ENCODE measurements at places on chromosomes 1 and 21.

DNA sequence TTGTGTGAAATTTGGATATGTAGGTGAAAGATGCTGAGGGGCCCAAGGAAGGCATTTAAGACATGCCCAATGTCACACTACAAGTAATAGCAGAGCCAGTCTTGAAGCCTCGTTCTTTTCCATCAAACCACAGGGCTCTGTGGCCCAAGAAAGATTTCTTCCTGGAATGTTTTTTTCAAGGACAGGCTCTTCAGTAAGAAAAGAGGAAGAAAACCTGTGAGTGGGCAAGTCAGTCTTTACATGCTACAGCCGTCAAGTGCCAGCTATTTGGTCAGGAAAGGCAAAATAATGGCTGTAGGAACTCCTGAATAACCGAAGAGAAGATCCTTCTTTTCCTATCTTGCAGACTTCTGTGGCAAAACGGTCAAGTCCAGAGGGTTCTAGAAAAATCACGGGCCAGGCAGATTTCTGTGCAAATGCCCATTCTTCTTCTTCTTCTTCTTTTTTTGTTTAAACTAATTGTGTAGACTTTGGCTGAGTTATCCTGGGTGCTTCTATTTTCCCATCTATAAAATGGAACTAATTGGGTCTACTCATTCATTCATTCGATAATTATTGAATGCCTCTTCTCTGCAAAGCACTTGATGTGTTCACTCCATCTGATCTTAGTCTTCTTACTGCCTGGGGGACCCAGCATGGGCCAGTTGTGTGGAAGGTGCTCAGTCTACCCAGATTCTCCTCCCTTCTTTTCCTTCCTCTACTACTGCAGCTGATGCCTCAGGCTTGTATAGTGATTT is 1.9 kb upstream of the ID3 start:
- no peak for DNase-seq

DNA sequence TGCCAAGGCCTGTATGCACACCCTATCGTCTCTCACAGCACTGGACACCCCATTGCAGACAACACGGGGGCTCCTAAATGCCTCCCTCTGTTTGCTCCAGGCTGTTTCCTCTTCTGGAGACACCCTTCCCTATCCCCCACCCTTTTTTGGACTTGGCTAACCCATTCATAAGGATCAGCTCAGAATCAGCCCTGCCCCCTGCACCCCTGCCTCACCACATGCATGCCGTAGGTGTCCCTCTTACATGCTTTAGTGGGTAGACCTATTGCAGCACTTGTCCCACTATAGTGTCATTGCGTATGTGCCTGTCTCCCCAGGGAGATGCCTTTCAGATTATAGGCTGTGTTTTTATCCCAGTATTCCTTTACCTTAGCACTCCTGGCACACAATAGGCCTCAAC is 30.9 kb downstream of the OPTC start:
- no peak for DNase-seq

GRCh38 chr1:205191622-205192021 is 19.9 kb downstream of the DSTYK start:
- DNase-seq = no peak

DNA sequence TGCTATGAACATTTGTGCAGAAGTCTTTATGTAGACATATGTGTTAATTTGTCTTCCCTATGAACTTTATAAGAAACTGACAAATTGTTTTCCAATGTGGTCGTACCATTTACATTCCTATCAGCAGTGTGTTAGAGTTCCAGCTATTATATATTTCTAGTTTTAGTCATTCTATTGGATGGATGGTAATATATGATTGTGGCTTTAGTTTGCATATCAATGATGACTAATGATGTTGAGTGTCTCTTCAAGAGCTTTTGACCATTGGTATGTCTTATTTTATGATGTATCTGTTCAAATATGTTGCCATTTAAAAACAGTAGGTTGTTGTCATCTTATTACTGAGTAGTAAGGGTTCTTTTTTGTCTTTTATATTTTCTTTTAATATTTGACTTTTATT is 16.2 kb upstream of the ZNF326 start:
- no peak for DNase-seq

GRCh38 chr1:46516200-46516950 is 26.7 kb downstream of the DMBX1 start:
- no peak for DNase-seq

DNA sequence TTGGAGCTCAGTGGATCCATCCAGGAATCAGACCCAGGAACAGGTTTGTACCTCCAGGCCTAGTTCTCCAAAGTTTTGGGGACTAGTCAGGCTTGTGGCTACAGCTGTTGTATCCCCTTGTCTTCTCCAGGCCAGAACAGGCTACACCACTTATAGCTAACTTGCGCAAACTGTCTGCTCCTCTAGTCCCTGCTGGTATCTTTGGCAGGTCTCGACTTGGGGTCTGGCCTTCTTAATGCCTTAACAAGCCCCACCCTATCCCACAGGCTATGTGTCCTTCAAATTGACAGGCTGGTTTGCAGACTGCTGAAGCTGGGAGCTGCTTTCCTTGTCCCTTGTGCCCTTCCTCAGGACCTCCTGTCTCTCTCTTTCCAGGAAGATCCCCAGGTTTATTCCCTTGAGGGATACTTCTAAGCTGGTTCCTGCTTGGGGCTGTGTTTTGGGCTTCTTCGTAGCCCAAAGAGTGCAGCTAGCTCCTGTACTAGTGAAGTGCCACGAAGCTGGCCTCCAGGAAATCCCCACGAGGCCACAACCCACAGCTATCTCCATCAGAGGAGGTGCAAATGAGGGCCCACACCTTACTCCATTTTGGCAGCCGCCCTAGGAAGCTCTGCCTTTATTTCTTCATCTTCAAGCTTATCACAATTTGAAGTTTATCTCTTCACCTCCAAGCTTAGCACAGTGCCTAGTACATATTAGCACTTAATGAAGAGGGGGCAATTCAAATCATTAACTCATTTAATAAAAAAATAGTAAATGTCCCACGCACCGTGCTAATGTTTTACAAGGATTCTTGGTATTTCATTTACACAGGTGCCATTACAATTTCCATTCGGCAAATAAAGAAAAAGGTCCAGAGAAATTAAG is 683 bp upstream of the DMAP1 start:
- DNase-seq = no peak

DNA sequence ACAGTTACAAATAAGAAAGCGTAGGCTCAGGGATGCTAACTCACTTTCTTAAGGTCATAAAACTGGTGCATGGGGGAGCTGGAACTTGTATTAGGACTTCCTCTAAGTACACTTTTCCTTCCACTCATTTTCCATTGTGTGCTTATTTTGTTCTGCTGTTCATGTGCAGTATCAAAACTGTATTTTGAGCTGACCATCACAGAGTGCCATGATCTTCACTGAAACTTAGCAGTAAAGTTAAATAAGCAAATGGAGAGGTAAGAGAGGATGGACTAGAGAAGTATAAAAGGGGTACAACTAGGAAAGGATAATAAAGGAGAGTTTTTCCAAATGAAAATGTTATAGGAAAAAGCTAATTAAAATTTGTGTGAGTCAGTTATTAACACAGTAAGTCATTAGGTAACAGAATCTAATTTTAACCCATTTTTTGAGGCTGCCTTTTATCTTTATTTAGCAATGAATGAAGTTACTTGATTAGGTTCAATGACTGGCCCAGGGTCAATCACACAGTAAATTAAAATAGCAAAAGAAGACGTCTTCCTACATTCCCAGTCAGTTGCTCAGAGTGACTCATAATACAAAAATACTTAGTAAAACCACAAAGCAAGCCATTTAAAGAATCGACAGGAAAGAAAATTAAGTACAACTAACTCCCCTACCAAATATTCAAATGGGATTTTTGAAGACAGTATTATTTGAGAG is 165.8 kb upstream of the C1orf105 start:
- DNase-seq = no peak

- no peak for DNase-seq
Observed at GRCh38 chr1:84957966-84958365, 38.9 kb downstream of the MCOLN2 start.

DNA sequence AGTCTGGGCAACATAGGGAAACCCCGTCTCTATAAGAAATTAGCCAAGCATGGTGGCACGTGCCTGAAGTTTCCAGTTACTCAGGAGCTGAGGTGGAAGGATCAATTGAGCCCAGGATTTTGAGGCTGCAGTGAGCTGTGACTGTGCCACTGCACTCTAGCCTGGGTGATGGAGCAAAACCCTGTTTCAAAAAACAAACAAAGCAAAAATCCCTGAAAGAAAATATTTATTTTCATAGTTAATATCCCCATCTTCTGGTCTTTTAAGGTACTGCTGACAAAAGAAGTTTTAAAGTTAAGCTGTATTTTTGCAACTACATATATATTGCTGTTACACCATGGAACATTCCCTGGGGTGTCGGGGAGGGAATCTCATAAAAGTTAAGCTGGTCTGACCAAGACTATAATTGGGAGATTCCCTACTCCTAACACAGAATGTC is 26.0 kb downstream of the VAMP4 start:
- no peak for DNase-seq

- DNase-seq = no peak
Observed at GRCh38 chr1:169060043-169060722, 46.3 kb upstream of the ATP1B1 start.

DNA sequence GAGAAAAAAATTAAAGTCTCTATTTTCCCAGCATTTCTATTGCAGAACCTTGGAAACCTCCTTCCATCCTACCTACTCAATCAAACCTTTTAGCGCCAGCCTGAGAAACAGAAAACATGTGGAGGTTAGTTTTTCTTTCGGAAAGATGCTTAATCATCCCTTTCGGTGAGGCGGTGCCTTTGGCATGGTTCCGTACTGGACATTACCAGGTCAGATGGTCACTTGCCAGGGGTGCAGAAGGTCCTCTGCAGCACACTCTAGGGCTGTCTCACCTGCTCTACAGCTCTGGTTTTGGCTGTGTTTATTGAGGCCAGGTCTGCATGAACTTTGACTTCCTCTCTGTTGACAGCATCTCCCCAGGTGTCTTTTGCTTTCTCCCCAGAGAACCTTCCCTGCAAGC is 121.5 kb downstream of the PLD5 start:
- no peak for DNase-seq

DNA sequence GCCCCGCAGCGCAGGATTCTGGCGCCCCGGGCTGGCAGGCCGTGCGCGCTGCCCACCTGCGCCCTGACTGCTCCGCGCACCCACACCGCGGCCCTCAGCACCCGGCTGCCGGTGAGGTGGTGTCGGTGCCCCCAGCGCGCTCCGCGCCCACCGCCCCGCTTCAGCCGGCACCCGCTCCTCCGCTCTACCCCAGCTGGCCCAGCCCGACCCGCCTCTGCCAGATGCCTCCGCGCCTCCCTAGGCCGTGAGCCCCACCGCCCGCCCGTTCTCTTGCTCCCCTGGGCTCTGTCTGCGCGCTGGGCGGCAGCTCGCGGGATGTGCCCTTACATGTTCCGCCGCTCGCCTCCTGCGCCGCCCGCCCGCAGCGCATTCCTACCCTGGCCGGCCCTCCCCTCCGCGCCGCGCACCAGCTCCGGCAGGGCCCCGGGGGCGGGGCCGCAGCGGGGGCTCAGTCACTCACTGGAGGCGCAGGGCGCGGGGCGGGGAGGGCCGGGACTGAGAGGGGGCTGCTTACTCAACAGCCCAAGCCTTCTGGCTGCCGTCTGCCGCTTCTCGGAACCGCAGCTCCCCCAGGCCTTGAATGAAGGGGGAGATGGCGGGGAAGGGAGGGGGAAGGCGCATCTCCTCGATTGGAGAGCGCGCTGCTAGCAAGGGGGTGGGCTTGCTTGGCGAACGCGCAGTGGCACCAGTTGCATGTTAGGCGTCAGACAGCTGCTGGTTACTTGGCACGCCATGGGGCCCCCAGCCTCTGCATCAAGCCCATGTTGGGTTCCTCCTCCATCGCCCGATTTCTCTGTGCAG is at the start of gene PHLDA3:
Gene PHLDA3, minus strand, starts transcription at position 345 of the 801 bp plus-strand sequence. CDS start 402 bp downstream, outside the sequence.
- no peak for DNase-seq

DNA sequence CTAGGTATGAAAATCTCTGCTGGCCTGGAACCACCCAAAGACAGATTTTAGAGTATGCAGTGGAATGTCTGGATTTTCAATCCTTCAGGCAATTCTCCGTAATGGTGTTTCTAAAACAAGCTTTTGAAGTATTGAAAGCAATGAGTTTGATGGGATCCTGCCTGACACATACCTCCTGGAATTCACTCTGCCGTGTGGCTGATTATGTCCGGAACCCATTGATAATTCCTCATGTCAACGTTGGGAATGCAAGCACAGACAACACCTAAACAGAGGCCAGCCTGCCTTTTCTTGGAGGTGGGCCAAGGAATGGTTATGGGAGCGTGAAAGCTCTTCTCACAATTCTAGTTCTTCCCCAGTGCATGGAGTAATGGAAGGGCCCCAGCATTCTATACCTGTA is 168.9 kb upstream of the HMCN1 start:
- DNase-seq = no peak

DNA sequence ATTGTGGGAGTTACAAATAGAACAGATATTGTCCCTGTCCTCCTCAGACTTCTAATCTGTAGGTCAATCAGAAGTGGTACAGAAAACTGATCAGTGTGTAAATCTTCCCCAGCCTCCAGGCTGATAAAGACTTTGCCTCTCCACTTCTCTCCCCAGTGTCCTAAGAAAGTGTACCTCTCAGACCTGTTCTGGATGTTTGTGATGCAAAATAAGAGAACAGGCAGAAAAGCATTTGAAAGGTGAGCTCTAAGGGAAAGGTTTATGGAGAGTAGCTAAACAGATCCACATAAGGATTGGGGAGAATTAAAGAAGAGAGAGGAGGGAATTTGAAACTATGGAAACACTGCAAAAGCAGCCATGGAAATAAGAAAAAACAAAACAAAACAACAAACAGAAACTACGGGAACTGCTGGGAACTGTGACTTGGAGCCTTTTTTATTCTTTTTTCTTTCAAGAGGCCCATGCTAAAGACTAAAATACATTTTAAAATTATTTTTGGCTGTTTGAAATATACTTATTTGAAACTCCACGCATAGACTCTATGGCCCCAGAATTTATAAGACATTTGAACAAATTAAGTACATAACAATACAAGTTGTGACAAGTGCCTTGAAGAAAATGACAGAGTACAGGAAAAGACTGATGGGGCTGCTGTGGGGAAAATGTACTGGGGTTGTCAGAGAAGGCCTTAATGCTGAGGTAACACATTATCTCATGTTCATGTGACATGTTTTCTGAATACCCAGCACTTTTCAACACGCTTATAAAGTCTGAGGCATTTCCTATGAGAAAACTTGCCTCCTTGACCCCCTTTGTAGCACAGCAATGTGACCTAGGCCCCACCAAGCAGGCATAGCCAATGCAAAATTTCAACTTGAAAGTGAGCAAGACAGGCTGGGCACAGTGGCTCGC is 51.2 kb downstream of the TRAF5 start:
- no peak for DNase-seq

- no peak for DNase-seq
Observed at GRCh38 chr1:85133565-85134159, 67.2 kb downstream of the SYDE2 start.

- peak; percentile 16 for DNase-seq
Observed at GRCh38 chr1:100463791-100464424, 74.0 kb upstream of the GPR88 start.

Data from activated naive CD4-positive, alpha-beta T cell (primary cell).